ENCODE measurements at places on chromosomes 3 and 15.

- DNase-seq: no peak
Measured at GRCh38 chr3:66048051-66048395, 9.3 kb upstream of the MAGI1 start.

DNA sequence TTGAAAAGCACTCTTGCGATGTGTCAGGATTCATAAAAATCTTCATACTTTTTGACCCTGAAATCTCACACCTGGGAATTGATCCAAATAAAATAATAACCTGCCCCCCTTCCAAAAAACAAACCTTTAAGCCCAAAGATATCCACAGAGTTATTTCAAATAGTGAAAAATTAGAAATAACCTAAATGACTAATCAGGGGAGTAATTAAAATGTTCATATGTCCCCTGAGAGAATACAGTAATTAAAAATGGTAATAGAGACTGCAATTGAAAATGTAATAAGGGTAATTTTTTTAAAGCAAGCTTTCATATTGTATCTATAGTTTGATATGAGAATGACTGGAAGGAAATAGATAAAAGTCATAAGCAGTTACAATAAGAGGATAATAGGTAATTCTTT, 68.0 kb downstream of the CALML4 start:
- DNase-seq: no peak

DNA sequence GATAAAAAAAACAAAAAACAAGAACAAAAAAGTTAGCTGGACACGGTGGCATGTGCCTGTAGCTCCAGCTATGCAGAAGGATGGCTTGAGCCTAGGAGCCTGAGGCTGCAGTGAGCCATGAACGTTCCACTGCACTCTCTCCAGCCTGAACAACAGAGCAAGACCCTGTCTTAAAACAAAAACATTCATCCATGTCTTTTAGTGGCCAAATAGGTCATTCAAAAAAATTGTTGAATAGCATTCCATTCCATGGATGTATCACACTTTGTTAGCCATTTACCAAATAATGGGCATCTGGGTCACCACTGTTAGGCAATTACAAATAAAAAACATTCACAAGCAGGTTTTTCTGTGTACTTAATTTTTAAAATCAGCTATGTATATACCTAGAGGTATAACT, 139.7 kb downstream of the STAG1 start:
- DNase-seq: no peak

DNA sequence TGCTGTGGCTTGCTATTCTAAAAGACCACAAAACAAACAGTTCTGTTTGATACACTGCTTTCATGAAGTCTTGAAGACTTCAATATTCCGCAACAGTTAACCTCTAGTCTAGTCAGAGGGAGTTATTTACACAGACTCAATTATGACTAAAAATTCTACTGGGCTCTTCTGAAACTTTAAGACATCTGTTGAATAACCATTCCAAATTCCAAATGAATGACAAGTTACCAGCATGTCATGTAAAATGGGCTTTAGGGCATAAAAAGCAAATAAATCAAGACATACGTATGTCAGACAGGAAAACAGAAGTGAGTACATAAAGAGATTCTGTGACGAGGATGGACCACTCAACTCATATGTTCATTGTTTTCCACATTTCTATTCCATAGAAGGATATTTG, 93.9 kb downstream of the PLOD2 start:
- no peak for DNase-seq

- DNase-seq: no peak
Measured at GRCh38 chr15:79918278-79918677, 21.5 kb upstream of the MTHFS start.

- DNase-seq: no peak
Measured at GRCh38 chr3:2950159-2950558, 160.0 kb downstream of the IL5RA start.

- no peak for DNase-seq
Measured at GRCh38 chr15:45616901-45617323, 17.9 kb upstream of the SQOR start.

DNA sequence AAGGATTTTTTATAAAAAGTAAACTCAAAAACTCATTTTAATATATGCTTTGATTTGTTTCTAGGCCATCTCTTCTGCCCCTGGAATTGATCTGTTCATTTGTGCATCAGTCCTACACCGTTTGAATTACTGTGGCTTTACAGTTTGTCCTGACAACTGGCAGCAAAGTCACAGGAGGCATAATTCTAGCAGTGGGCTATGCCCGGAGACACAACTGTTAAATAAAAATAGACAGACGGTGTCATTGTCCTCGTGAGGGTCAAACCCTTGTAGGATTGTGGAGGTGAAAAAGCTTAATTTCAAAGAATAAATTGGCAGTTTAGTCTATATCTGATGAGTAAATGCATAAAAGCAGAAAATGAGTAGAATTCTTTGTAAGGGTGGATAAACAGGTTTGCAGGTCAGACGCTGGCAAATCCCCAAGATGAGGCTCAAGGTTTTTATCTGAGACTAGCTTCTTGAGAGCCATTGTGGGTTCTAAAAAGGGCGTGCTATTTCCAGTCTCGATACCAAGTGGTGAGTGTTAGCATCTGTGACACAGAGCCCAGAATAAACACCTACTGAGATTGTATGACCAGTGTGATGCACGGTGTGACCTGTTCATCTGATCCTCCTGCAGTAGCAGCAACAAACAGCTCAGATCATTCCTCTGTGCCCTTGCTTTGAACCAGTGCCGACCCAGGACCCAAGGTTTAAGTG, 51.5 kb upstream of the SLCO3A1 start:
- DNase-seq: no peak

DNA sequence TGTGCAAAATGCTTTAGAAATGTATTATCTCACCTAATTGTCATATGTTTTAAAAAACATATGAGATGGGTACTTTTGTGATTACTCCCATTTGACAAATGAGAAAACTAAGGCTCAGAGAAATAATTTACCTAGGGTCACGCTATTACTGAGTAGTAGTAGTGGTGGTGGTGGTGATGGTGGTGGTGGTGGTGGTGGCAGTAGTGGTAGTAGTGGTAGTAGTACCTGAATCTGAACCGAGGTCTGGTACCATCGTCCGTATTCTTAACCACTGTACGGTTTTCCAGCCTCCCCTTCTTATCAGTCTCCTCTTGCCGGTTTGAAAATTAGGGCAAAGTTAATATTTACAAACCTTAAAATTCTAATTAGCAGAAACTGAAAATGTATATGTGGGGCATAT, 102.4 kb downstream of the KLHL25 start:
- DNase-seq: no peak

DNA sequence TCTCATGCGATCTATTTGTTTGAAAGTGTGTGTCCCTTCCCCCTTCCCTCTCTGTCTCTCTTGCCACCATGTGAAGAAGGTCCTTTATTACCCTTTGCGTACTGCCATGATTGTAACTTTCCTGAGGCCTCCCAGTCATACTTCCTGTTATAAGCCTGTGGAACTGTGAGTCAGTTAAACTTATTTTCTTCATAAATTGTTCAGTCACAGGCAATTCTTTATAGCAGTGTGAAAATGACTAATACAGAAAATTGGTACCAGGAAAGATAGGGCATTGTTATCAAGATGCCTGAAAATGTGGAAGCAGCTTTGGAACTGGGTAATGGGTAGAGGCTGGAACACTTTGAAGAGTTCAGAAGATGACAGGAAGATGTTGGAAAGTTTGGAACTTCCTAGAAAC, 743.7 kb upstream of the NECTIN3 start:
- DNase-seq: no peak

DNA sequence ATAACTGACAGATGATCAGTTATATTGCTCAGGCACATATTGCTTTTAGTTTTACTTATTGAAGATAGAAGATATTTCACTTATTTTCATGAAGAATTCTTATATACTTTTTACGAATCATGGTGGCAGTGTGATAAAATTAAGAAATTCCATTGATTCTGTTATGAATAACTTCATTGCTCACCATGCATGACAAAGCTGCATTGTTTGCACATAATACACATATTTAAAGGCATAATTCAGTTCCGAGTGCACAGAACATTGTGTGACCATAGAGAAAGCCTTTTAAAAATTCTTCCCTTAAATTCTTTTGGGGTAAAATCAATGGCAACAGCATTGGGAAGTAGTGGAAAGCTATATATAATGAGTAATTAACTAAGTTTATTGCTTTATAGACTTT, 82.5 kb upstream of the NAALADL2 start:
- no peak for DNase-seq

DNA sequence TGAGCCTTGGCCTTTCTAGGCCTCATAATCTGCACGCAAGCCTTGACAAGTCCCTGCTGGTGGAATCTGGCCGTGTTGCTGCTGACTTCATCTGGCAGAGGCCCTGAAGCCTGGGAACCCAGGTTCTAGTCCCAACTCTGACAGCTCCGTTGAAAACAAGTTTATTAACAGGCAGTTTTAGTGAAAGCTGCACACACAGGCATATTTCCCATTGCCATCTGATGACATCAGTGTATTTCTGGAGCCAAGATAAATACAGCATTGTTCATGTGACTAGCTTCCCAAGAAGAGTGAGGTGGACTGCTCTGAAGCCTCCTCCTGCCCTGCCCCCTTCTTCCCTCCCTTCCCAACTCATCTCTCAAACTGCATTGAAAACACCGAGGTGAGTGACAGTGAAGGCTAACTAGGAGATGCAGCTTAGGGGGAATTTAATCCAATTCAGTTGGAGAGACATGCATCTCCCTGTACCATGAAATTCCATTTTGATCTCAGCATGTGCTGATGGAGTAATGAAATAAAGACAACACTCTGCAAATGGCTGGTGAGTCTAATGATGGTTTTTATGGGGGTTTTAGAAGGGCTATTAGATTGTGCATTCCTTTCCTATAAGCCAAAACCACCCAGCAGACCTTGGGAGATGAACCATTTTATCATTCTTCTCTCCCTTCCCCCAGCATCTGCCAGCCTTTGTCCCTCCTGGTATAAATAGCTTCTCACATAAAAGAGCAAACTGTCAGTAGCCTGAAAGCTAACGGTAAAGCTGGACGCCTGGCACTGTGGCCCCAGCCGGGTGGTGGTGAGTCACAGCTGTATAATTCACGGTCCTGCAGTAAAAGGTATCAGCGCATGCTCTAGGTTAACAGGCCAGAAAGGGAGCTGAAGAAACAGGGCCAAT, 38.0 kb downstream of the PRICKLE2 start:
- no peak for DNase-seq

DNA sequence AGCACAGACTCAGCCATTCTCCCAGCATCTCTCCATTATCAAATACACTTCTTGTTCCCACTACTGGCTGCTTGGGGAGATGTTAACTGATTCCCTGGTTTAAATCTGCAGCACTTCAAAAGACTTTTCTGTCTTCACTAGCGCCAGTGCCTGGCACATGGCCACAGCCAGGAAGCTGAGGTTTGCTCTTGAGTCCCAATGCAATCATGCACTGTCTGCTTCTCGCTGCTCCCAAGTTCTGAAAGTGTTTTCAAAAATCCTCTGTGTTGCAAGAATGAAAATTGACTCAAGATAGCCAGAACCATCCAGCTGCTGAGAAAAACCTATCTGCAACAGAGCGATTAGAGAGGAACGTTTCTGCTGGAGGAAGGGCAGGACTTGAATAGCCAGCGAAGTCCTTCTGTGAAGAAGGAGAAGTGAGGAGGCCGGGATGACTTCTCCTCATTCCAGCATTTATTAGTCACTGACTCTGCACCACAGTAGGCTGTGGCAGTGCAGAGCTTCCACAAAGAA, 358.4 kb upstream of the NR2F2 start:
- DNase-seq: no peak

DNA sequence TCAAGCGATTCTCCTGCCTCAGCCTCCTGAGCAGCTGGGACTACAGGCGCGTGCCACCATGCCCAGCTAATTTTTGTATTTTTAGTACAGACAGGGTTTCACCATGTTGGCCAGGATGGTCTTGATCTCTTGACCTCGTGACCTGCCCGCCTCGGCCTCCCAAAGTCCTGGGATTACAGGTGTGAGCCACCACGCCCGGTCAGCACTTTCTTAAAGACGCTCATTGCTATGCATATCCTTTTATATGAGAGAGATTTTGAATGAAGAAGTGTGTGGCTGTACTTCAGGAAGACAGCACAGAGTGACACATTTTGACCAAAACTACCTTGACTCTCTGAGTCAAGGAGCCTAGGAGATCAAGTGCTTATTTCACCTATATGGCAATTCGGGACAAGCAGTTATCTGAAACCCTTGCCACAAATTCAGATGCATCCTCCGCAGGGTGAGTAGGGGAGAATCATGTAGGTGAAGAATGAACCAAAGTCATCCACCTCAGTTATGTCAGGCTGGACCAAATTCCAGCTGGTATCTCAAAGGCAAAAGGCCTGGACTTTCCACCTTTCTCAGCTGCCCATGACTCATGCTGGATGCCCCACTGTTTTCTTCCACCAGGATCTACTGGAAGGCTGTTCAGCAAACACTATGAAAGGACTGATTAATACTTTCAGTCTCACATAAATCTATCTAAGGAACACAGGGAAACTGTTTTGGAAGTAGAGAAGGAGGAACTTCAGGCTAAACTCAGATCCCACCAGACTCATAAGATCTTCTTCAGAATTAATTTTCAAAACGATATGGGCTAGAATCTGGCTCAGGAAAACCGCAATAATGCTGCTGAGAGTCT, 31.9 kb downstream of the SUSD5 start:
- DNase-seq: no peak

- no peak for DNase-seq
Measured at GRCh38 chr3:79872483-79872882, 104.7 kb upstream of the ROBO1 start.

DNA sequence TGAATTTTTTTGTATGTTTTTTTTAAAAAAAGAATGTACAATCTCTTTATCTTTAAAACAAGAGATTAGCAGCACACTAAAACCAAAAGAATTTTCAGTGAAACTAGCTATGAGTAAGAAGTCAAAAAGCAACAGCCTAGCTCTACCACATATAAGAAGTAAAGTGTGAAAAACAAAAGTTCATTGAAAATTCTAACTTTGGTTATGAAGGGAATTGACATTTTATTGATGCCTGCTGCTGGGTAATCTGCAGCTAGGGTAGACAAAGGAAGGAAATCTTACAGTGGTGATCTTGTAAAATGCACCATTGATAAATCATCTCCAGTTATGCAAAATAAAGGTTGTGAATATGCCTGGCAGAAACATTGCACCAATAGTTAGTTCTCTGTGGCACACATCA, 37.8 kb upstream of the FOXB1 start:
- no peak for DNase-seq

All from CD4-positive, alpha-beta T cell (primary cell).